ENCODE measurements at places on chromosomes 11 and 22.

- DNase-seq = no peak
Measured at GRCh38 chr11:47259232-47259977, 1.6 kb downstream of the NR1H3 start.

DNA sequence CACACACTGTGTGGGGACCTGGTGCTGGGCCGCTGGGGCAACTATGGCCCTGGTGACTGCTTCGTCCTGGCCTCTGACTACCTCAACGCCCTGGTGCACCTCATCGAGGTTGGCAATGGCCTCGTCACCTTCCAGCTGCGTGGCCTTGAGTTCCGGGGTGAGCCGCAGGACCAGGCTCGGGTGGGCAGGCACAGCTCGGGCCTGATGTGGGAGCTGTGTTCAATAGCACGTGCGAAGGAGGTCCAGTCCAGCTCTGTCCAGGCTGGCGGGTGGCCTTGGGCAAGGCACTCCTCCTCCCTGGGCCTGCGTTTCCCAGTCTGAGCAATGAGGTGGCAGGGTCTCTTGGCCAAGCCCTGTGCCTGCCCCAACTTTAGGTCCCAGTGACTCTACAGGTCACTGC lies 8.3 kb upstream of the SIPA1 start:
- no peak for DNase-seq

- DNase-seq = no peak
Measured at GRCh38 chr11:10674440-10674855, 19.1 kb downstream of the IRAG1 start.

- DNase-seq = no peak
Measured at GRCh38 chr22:27692243-27692642, 109.3 kb downstream of the MN1 start.

DNA sequence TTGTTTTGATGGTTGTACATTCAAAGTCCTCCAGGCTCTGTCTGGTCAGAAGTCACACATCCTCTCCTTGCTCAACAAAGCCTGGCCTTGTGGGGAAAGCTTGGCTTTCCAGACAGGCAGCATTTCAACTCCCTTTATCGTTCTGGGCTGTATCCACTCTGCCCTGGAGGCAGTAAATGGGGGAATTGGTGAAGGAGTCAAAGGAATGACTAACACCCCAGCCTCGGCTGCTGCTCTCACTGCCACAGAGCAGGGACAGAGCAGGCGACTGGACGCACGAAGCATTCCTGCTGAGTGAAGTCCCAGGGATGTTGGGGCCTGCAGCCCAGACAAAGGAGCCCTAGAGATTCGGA lies 52.8 kb downstream of the WNT11 start:
- DNase-seq = no peak

DNA sequence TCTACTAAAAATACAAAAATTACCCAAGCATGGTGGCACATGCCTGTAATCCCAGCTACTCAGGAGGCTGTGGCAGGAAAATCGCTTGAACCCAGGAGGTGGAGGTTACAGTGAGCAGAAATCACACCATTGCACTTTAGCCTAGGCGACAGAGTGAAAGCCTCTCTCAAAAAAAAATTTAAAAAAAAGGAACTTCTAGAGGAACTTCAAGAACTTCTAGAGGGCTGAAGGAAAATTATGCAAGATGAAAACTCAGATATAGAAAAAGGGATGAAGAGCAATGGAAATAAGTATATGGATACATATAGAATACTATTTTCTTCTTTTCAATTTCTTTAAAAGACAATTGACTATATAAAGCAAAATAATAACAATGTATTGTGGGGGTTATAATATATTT lies 51.2 kb upstream of the PRR5 start:
- DNase-seq = no peak

All from stimulated activated CD8-positive, alpha-beta memory T cell treated with anti-CD3 and anti-CD28 coated beads, Interleukin-4, amount 100 ng/mL, for 1 hour (primary cell).